Stimulated activated CD8-positive, alpha-beta memory T cell treated with anti-CD3 and anti-CD28 coated beads, Interleukin-4, amount 100 ng/mL, for 4 hours (primary cell): ENCODE measurements at places on chromosomes 13 and 19.
A peak's percentile ranks its signal among the peaks of the same experiment; 100 is the strongest.

GRCh38 chr19:32359581-32359980 is 14.2 kb downstream of the ZNF507 start:
- no peak for DNase-seq

DNA sequence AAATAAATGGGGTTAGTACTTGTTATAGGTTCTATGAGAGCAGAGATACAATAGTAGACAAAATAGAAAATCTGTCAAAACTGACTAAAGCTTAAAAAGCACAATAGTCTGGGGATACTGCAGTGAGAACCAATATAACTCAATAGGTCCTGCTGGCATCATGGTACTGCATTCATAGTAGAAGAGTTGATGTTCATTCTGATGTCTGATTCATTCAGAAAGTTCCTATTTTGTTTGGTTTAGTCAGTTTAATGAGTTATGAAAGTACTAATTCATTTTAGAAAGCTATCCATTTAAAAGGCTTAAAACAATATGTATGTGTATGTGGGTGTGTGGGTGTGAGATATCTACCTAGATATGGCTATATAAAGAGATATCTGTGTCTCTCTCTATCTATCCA is 152.8 kb downstream of the LHFPL6 start:
- DNase-seq: no peak

DNA sequence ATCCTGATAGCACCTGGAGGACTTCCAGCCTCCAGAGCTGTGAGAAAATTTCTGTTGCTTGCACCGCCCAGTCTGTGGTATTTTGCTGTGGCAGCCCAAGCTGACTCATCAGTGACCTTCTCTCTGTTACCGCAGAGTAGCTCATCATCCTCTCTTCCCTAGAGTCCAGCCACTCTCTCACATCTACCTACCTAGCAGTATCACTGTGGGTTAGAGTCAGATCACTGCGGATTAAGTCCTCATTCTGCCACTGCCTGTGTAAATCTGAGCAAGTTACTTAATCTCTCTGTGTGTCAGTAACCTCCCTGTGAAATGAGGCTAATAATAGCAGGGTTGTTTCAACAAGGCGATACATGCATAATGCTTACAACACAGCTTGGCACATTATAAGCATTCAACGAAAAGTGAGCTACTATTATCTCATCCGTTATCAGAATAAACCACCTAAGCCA is 40.3 kb upstream of the USPL1 start:
- peak; percentile 16 for DNase-seq

- DNase-seq: no peak
Observed at GRCh38 chr13:109945206-109945960, 159.0 kb upstream of the IRS2 start.

DNA sequence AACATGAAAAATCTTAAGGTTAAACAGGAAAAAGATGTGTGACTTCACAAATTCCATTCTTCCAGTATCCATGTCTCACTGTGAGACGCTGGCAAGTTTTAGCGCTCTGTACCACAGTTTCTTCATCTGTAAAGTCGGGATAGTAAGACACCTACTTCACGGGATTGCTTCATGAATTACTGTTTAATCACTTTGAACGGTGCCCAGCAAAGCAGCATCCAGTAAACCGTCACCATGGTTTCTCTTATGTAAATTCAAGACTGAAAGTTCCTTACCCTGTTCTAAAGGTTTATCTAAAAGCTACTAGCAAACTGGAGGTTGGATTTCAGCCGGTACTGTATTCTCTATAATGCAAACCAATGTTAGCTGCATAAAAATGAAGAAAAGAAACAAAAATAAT is 53.5 kb downstream of the KATNAL1 start:
- DNase-seq: no peak

DNA sequence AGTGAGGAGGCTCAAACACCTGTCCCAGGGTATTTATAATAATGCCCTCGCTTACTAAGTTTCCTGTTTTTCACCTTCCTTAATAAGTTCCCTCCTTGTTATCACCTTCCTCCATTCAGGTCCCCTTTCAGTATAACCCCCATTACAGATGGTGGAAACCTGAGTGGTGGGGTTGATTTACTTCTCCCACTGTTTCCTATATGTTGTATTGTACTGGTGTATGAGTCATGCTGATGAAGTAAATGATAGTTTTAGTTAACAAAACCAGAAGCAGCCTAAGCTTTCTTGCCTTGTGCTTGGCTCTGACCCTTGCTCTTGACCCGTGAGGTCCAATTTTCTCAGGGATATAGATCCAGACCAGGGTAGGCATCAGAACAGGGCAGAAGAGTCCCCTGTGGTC is 22.3 kb upstream of the TNFSF11 start:
- no peak for DNase-seq

GRCh38 chr19:34232566-34233481 is 21.5 kb upstream of the GARRE1 start:
- no peak for DNase-seq

- DNase-seq: peak; percentile 85
Observed at GRCh38 chr13:44989071-44989889, at the start of the genes GPALPP1 and NUFIP1. TSS of gene GPALPP1 (plus strand) at chr13:44989538. CDS start at chr13:44989655, 117 bp downstream. TSS of gene NUFIP1 (minus strand) at chr13:44989471. CDS start at chr13:44989436, 35 bp downstream.

DNA sequence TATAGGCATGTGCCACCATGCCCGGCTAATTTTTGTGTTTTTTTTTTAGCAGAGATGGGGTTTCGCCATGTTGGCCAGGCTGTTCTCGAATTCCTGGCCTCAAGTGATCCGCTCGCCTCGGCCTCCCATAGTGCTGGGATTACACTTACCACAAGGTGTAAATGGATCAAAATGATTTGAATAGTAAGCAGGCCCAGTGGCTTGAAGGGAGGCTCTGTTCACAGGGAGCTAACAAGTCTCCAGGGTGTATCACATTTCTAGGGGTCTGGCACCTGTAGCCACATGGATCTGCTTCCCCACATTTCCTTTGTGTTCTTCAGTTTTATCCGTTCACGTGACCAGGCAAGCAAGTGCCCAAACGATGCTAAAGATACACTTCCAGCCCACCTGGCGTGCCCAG is 13.5 kb upstream of the CNFN start:
- DNase-seq: no peak

DNA sequence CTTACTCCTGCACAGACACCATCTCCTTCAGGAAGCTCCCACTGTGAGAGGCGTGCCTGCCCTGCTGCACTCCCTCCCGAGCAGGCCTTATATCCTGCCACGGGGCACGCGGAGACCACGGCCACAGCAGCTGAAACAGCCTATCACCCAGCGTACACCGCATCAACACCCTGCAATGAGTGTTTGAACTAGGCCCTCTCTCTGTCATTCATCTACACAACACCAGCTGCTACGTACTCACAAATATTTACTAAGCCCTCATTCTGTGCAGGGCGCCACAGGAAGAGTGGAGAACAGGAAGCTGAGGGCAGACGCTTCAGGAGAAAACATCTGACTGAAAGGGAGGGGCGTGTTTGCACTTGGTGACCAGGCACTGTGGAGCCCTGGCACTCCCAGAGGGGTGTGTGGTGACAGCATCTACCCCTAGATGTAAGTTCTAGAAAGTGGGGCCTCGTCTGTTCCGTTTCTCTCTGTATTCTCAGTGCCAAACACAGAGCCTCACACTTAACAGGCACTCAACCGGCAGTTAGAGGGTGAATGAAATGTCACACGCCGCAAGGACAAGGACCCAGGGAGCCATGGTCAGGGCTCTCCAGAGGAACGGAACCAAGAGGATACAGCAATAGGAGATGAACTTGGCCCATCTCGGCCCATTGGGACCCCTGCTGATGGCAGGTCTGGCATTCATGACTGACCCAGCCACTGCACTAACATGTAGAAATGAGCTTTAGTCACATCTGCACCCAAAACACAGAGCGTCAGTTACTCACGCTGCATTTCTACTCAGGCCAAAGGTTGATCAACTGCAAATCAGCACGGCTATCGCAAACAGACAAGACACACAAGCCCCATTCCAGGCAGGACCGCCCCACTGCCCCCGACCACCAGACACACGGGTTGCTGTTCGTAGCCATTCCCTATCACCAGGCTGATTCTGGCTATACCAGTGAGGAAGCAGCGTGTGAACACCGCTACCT is 15.7 kb downstream of the RANBP3 start:
- DNase-seq: peak; percentile 25

GRCh38 chr19:29216021-29216420 is 3.1 kb upstream of the UQCRFS1 start:
- no peak for DNase-seq

DNA sequence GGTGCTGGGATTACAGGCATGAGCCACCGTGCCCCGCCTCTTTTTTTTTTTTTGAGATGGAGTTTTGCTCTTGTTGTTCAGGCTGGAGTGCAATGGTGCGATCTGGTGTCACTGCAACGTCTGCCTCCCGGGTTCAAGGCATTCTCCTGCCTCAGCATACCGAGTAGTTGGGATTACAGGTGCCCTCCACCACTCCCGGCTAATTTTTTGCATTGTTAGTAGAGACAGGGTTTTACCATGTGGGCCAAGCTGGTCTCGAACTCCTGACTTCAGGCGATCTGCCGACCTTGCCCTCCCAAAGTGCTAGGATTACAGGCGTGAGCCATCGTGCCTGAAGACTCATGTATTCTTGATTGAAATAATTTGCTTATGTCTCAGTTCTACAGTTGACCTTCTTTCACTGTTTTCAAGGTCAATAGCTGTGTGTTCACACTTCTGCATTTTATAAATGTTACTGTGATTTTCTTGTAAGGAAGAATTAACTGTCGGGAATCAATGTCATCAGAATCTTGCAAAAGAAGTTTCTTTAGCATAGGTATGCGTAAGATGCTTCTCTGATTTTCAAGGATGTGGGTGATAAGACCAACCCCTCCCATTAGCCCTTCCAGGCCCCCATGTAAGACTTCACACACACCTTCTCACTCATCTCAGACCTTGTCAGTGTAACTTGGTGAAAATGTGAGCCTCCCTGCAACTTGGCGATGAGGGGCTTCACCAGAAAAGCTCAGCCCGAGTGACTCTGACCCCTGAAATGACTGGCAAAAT is 12.7 kb upstream of the ZNF701 start:
- no peak for DNase-seq

- DNase-seq: no peak
Observed at GRCh38 chr19:41457241-41457640, 14.3 kb downstream of the ERICH4 start.

DNA sequence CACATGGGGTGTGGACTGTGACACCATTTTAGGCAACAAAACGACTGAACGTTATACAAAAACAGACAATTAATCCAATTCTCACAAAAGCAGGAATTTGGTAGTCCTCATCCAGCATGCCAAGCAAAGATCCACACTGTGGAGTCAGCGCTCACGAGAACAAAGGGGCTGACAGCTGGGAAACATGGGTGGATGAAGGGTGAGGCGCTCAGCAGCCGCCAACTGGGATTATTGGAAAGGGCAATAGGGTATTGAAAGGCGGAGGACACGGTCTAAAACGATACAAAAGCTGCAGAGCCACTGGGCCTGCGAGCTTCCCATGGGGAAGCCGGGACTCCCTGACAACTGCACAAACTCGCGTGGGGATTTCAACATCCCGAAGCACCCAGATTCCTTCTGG is 4.7 kb upstream of the ZNF813 start:
- DNase-seq: no peak

GRCh38 chr13:37375724-37376123 is 222.8 kb downstream of the POSTN start:
- DNase-seq: no peak

DNA sequence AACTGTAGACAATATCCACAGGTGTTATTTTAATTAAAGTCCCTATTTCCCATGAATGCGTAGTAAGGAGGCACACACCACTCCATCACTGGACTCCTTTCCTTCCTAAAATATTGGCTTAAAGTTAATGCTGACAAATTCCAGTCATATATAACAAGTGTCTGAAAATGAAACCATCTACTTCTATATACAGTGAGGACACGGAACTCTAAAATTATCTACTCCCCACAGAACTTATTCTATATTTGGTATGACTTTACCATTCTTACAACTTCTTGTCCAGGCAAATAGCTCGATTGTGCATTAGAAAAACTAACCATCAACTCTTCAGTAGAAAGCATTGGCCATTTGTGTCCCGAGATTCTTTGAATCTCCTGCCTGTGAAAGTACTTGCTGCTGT is 1560.2 kb downstream of the EFNB2 start:
- DNase-seq: no peak

- DNase-seq: no peak
Observed at GRCh38 chr19:4401769-4402170, 670 bp upstream of the CHAF1A start.

GRCh38 chr19:589693-590395 is at the start of gene HCN2:
TSS of gene HCN2 (plus strand) at chr19:589881. CDS start at chr19:589946, 65 bp downstream.
- no peak for DNase-seq

DNA sequence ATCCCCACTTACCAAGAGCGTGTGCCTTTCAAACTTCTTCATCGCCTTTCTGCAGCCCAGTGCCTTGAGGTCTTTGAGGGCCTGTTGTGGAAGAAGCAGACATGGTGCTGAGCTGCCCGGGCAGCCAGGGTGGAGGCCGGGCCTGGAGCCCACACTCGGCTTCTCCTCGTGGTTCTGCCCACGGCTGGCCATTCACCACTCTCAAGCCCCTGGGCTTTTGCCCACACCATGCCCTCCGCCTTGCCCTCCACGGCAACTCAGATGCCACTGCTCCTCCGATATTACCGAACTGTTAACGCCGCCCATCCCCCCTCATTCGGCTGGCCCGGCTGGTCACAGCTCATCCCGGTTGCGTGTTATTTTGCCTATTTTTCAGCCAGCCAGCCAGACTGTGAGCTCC is 5.3 kb downstream of the IL4I1 start:
- DNase-seq: no peak

DNA sequence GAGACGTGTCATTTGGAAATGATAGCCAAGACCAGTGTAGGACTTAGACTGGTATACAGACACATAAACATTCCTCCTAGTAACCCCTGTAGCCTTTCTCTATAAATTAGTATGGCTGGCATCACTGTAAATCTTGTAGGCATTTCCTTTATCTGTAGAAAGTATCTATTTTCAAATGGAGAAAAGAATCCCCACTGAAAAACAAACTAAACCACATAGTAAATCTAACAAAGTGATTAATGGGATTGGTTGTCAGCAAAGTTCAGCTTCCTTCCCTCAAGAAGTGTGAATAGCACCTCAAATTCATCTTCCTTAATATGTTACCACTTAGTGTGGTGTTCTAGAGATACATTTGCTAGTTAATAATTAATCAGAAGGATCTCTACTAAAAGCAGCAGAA is 119.4 kb upstream of the NBEA start:
- DNase-seq: no peak

DNA sequence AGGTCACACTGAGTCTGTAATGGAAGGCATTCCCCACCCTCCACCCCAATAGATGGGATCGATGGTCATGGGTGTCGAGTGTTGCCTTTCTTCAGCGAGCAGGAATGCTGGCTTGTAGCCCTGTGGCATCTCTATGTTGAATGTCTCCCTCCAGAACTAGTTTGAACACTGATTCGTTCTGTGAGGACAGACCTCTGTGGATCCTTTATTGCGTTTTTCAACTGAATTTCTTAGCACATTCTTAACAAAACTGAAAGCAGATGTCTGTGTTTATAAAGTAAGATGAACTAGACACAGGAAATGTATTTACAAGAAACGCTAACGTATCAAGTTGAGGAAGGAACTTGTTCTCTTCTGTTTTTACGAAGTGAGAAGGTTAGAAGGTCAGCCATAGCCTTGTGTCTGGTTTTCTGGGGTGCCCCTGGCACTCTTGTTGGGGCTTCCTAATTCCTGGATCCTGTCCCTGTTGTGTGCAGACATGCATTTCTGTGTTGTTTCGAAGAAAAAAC is 36.8 kb upstream of the TM9SF2 start:
- DNase-seq: no peak

- no peak for DNase-seq
Observed at GRCh38 chr13:26448032-26448431, 109.5 kb upstream of the WASF3 start.
